ENCODE measurements at places on chromosomes 7 and 10.

DNA sequence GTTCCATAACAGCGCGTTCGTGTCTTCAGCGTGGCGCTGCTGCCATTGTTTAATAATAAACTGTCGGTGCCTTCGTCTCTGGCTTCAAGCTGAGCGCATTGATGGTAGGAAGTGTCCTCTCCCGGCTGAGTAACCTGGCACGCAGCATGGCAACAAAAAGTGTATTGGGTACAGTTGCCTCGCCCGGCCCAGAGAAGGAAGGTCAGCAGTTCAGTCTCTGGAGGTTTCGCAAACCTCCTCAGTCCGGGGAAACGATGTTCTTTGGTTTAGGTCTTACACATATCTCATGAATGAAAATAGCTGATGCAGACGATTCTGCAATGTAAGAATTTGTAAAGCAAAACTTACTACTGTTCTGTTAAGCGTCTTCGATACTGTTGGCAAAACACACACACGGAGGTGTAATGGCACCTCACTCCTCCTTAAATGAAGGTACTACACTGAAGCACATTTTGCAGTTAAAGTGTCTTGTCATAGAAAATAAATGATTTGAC is 739 bp upstream of the CCDC186 start:
- peak; percentile 4 for DNase-seq

- no peak for DNase-seq
Measured at GRCh38 chr7:93175219-93175618, 27.0 kb upstream of the SAMD9L start.

DNA sequence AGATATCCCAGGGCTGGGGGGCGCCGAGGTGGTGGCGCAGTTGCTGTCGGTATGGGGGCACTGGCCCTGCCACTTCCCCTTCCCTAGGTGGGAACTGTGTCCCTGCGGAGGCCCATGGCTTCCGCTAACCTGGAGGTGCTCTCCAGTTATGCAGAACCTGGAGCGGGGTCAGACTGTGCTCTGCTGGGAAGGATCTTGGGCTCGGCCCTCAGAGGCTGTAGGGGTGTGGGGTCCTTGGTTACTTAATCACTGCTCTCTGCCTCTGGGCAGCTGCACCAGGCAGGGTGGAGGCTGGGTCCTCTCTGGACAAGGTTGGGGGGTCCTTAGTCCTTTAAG is 2.4 kb downstream of the BRI3 start:
- no peak for DNase-seq

- DNase-seq = no peak
Measured at GRCh38 chr10:42982891-42983506, 93.9 kb upstream of the RET start.

GRCh38 chr7:99083068-99083651 is 60.7 kb downstream of the SMURF1 start:
- DNase-seq = no peak

DNA sequence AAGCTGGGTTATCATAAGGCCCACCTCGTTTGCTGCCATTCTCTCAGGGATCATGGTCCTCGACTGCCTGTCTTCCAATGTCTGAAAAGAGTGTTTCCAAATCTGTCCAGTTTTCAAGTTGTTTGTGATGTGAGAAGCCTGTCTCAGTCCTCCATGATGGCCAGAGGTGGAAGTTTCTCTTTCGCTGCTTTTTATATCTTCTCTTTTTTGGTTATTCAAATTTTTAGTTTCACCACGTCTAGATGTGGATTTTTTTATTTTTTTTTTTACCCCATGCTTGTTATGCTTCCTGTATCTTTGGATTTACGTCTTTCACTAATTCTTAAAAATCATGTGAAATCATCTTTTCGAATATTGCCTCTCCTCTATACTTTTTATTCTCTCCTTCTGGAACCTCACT is 6.1 kb upstream of the RBM33 start:
- no peak for DNase-seq

DNA sequence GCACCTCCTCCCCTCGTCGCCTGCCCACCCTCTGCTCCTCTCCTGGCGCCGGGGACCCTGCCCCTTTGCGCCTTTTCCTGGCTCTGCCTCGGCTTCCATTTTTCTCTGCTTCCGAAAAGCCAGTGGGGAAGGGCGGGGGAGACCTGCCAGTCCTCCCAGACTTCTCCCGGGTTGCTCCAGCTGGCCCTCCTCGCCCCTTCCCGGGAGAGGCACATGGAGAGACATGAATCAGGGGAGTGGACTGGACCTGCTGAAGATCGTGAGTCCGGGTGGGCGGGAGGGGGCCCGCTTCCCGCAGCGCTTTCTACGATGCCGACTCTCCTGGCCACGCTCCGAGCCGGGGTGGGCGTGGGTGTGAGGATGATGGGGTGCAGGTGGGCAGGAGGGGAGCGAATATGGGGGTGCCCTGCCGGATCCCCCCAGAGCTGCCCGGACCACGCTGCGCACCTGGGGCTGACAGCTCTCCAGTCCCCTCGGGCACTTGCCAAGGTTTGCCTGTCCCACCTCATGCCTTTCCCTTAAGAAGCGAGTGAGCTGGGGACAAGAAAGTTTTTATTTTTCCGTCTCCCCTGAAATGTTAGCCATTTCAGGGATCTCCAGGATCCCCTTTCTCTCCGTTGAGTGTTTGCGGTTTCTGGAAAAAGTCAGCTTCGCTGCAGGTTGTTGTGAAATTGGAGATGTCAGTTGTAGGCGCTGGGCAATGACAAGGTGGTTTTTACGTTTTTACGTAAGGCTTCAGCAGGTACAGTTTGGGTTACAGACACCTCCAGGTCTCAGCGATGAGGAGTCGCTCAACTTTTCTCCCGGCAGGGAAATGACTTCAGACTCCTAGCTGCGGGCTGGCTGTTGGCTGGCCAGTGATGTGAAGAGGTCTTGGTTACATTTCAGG is 977 bp downstream of the CACNB2 start:
- DNase-seq = no peak

DNA sequence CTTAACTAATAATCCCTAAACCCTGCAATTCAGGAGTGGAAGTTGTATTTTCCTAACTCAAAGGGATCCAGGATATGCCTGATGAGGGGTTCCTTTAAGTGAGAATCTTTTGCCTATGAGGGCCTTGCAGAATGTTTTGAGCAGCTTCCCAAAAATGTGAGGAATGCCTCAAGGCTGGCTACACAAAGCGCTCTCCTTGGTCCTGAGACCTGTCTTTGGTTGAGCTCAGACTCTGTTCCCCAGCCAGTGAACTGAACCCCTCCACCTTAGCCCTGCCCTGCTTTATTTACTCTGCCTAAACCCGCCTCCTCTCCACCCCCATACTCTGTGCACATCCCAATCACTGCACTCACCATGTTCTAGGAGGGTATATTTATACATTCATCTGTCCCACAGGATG is 108.6 kb downstream of the NRCAM start:
- DNase-seq = no peak

DNA sequence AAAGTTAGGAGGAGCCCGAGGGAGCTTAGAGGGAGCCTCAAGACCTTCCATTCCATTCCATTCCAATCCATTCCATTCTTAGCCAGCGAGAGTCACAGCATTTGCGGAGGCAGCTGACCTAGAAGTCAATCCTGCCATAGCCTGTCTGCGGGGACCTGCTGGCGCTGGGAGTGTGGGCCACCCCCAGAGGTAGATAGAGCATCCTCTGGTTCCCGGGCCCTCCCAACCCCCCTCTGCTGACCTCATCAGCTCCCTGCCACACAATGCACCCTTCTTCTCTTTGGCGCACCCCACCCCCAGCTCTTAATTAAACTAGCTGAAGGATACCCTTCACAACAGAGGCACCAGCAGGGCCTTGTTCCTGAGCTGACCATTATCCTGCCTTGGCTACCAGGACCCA is 152.5 kb upstream of the ZMIZ1 start:
- no peak for DNase-seq

DNA sequence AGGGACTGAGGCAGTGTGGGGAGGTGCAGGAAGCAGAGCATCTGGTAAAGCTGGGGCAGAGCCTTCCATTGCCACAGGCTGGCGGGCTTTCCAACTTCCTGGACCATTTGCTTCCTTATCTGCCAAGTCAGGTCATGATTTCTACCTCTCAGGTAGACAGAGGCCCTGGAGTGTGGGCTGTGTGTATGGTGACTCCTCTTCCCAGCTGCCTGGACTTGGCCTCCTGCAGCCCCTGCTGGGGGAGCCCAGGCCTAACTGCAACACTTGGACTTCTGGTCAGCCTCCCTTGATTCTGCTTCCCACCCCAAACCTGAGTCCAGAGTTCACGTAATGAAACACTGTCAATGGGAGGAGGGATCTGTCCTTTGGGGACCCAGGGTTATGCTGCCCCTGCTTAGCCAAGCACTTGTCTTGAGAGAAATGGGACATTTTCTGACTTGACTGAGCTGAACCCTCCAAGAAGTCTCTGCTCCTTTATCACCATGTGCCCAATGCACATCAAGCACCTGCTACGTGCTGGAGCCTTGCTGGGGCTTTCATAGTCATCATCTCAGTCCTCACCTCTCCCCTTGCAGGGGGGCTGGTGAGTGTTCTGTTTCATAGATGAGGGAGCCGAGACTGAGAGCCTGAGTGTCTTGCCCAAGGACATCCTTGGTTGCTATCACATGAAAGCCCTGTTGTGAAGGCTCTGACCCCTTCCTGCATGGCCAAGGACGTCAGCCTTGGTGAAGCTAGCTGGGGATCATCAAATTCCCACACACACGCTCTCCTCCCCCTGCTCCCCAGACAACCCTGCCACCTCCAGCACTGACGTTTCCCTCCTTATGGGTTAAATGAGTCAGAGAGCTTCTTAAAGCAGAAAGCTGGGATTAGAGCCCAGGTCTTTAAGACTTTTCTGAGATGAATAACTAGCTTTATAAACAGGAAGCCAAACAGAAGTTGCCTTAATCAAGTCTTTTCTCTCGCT is 3.4 kb downstream of the CLEC2L start:
- no peak for DNase-seq

- no peak for DNase-seq
Measured at GRCh38 chr10:107340326-107340725, 175.8 kb upstream of the SORCS1 start.

DNA sequence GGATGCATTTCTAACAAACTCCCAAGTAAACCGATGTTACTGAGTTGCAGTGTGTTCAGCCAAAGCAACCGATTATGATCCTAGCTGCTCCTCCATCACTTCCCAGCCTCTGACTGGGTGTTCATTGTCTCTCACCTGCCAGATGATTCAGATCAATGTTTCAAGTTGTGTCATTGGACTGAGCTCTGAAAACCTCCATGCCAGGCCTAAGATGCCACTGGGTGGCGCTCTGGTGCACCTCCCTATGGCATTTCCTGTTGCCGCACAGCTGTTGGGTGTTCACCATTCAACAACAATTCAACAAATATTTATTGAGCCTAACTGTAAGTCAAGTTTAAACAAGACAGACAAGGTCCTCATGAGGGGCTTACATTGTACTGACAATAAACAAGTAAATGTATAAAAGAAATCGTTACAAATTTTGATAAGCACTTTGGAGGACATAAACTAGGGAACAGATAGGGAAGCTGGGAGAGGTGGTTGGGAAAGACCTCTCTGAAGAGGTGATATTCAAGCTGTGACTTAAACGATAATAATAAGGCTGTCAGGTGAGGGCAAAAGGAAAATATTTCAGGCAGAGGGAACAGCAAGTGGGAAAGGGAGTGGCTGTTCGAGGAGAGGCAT is 22.8 kb downstream of the RGR start:
- DNase-seq = no peak

DNA sequence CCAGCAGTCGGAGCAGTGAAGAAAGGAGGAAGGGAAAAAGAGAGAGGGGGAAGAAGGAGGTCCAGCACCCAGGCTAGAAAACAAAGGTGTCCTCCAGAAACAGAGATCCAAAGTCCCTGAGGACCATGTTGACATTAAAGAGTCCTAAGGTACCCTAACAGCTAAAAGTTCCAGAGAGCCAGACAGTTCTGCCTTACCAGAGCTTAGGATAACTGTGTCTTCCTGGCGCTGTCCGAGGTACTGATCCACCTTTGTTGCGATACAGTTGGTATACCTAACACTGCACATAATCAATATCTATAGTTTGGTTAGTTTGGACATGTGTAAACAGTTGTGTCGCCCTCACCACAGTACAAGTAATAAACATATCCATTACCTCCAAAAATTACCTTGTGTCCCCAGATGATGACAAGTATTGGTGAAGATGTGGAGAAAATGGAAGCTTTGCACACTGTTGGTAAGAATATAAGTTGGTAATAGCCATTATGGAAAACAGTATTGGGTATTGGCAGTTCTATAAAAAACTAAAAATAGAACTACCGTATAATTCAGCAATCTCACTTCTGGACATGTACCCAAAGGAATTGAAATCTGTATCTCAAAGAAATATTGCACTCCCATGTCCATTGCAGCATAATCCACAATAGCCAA is 59.8 kb downstream of the GRID1 start:
- DNase-seq = no peak

- DNase-seq = no peak
Measured at GRCh38 chr10:98265403-98266378, 2.3 kb downstream of the LOXL4 start.

DNA sequence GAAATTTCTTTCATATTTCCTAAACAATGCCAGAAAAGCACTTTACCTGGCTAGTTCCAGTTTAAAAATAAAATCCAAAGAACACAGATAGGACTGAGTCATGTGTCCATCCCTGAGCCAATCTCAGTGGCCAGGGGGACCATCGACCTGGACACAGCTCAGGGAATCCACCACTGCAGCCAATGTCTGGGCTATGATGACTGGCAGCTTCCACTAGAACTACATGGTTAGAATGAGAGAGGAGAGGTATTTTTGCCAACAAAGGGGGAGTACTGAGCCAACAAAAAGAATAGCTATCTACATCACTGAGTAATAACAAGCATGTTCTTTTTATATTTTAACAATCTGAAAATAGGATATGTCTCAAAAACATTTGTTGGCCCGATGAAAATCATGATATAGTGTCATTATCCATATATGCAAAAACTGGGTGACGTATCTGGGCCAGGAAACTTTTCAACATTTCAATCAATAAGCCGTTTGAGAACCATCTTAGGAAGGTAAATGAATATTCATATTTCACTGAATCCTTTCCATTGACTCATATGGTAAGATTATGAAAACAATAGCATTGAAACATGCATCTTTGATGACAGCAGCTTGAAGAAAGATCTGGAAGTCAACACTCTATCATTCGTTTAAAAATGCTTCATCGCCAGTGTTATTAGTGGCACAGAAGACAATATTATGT is 104.0 kb downstream of the TPK1 start:
- DNase-seq = no peak

- DNase-seq = no peak
Measured at GRCh38 chr10:373526-374309, 238.5 kb downstream of the ZMYND11 start.
